ENCODE measurements at places on chromosomes 16 and 17.

DNA sequence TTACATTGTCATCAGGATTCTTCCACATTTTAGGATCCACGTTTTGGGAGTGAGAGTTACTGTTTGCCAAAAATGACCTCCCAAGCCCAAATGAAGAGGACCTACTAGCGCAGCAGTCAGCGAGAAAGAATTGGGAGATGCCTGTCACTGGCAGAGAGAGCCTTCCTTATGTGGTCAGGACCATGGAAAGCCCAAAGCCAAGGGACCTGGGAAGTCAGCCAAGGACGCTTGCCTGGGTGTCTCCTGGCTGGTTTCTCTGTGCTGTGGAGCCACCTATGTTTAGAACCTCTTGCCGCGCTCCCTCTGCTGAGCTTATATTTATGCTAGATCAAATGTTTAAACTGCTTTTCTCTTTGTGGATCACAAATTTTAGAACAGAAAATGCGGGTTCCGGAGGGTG, 24.9 kb upstream of the RHBDL3 start:
- DNase-seq = peak; percentile 27

- no peak for DNase-seq
Measured at GRCh38 chr16:78176435-78176834, 77.0 kb downstream of the WWOX start.

DNA sequence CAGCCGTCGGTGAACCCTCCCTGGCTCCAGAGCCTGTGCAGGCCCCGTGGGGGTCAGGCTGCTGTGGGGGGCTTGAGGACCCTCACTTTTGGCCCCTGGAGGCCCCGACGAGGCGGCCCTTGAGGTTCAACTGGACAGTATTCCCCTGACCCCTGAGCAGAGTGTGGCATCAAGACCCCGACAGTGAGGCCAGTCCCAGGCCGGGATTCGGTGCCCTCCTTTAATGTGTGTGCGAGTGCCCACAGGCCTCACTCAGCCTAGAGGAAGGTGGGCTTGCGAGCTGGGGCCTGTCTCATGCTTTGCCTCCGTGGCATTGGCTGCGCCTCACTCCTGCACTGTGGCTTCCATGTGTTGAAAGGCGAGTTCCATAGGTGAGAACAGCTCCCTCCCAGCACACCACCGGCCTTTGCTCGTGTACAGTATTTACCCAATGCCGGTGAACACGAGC, 94.5 kb downstream of the METRNL start:
- no peak for DNase-seq

DNA sequence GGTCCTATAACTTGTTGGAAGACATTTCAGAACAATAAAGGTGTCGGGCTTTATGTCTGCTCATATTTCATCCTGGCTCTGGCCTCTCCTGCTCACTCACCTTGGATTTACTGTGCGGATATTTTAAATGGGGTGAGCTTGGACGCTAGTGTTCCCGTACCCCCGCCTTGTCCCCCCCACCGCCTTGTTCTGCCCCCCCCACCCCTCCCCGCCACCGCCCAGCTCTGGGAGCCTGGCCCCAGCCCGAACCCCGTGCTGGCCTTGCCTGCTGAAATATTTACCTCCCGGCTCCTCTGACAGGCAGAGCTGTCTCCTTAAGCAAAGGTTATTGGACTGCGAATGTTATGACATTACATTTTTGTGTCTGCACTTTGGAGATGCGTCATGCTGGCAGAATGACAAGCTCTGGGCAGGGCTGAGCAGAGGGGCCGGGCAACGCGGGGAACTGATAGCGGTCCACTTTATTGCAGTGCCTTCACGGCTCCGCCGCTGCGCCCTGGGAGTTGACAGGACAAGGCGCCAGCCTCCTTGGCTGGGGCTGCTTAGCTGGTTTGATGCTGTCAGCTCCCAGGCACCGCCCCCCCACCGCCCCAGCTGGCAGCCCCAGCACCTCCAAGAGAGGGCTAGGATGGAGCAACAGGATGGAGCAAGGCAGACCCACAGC, 222.5 kb upstream of the GSE1 start:
- DNase-seq = peak; percentile 91

DNA sequence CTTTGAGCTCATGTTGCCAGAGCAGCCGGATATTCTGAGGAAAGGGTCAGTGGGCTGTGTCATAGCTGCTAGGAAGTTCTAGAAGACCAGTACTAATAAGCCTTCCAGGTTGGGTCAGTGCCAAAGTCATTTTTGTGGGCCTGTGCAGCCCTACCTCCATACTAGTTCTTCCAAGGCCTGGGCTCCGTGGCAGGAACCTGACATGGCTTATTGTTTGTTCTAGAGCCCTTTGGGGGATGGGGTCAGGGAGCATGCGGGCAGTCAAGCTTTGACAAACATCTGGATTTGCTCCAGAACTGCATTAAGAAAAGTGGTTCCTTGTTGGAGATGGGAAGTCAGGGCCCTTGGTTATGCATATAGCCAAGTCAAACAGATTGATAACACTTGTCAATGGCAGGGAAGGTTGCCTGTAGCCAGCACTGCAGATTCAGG, 7.6 kb downstream of the ALKBH5 start:
- no peak for DNase-seq

- no peak for DNase-seq
Measured at GRCh38 chr16:50500171-50500874, 47.9 kb upstream of the NKD1 start.

GRCh38 chr17:5552841-5553240, 31.5 kb downstream of the NLRP1 start:
- no peak for DNase-seq

- DNase-seq = peak; percentile 82
Measured at GRCh38 chr16:60811051-60811608, 1225.1 kb downstream of the CDH8 start.

DNA sequence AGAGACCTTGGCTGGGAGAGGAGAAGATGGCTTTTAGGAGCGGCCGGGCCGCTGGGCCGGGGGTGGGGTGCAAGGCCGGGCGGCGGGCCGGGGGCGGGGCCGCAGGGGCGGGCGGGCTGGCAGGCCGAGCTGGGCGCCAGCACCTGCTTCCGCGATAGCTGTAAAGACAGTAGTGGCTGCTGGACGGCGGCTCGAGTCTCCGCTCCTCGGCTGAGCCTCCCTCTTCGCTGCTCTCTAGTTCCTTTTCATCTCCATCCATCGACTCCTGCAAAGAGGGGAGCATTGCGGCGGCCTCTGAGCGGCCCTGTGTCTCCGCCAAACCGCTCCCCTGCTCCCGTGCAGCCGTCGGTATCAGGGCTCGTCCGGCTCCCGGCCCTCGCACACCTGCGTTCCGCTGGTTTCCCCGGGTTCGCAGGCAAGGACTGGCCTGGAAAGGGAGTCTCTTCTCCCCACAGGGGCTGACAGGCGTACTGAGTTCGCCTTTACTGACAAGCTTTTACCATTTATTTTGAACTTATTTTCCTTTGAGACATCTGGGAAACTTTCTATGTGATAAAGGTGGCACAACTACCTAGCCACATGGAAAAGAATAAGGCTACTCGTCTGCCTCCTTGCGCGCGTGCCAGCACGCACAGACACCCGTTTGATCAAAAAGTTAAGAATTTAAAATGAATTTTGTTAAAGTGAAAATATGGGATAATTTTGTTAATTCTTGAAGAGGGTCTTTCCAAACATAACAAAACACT, at the start of gene C17orf75:
Gene C17orf75, minus strand, starts transcription at position 317 of the 746 bp plus-strand sequence. Its CDS starts 34 bp downstream, at position 283.
- peak; percentile 77 for DNase-seq

DNA sequence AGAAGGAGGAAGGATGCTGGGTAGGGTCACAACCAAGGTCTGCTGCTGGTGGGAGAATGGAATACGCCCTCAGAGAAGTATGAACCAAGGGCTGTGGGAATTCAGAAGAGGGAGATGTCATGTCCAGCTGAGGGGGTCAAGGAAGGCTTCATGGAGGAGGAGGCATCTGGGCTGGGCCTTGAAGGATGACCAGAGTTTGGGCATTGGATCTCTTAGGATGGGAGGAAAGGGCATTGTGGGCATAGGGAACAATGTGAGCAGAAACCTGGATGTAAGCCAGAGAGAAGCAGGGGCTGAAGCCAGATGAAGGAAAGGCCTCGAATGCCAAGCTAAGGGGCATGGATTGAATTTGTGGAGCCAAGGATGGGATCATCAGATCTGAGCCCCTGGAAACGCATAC, 49.2 kb upstream of the MAP3K14 start:
- DNase-seq = no peak

- peak; percentile 18 for DNase-seq
Measured at GRCh38 chr17:2982854-2983253, 80.6 kb downstream of the OR1D5 start.

- DNase-seq = no peak
Measured at GRCh38 chr16:11734653-11735043, 8.0 kb downstream of the TXNDC11 start.

GRCh38 chr17:49523706-49524472, 28.8 kb downstream of the NGFR start:
- peak; percentile 8 for DNase-seq

DNA sequence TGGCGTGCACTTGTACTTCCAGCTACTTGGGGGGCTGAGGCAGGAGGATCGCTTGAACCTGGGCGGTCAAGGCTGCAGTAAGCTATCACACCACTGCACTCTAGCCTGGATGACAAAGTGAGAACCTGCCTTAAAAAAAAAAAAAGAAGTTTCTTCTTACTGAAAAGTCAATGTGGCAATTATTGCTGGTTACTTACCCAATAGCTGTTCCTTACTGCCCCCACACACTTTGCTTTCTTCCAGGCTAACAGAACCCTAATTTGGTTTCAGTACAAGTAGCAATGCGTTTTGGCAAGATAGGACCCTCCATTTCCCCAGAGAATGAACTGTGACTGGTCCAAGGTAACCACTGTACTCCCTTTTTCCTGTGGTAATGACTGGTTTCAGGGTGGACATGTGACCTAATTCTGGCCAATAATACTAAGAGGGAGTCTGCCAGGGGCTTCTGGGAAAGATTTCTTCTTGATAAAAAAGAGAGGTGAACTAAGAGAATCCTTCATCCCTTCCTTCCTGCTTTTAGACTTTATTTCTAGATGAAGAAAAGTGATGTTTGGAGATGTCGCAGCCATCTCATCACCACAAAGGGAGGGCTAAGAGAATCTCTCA, 58.8 kb upstream of the MSI2 start:
- no peak for DNase-seq

- peak; percentile 93 for DNase-seq
Measured at GRCh38 chr17:7627250-7628121, at the start of gene SAT2. TSS of gene SAT2 (minus strand) at chr17:7627821. CDS start at chr17:7627635, 186 bp downstream.

DNA sequence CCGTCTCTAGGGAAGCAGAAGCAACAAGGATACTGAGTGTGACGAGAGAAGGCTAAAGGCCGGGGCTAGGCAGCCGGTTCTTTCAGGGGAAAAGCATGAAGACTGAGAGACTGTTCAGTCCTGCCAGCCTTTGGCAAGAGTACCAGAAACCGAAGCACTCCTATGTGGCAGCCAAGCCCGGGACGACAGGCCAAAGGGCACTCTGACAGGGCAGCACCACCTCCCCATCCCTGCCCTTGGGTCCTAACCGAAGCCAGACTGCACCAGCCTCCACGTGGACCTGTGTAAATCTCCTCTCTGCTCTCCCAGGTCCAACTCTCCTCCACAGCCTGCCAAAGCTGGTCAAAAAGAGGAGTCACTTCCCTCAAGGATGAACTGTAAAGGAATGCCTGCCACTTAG, 23.5 kb upstream of the ALOX15 start:
- DNase-seq = no peak

GRCh38 chr17:79970576-79971068, 65.0 kb downstream of the TBC1D16 start:
- DNase-seq = no peak

DNA sequence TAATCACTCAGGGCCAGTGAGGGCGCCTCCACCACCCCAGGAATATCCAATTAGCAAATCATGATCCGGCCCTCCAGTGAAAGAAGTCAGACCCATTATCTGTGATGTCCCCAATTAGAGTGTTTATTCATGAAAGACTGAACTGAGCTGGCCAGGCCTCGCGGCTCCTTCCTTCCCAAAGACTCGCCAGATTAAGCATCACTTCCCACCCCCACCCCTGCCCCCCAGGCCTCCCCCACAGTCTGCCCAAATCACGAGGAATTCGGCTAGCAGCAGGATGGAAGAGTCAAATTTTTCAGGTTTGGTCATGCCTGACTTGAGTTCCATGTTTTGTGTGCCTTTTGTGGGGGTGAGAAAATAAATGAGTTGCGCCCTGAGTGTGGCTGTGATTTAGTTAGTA, 298.4 kb upstream of the SALL1 start:
- DNase-seq = no peak

DNA sequence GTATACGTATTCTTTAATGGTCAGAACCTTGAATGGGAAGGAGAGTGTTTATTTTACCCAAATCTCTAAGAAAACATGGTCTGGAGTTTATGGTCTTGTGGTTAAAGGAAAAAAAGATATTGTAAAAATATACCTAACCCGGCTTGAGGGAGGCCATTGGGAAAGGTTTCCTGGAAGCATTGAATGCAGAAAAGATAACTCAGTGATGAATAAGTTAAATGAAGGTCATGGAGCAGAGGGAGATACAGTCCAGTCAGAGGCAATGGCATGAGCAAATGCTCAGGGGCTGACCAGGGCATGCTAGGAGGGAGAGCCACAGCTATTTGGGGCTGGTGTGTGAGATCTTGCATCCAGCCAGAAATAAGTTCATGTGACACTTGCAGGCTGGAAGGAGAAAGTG, 430.4 kb upstream of the CDH5 start:
- no peak for DNase-seq

- DNase-seq = no peak
Measured at GRCh38 chr17:59629174-59629573, 9.5 kb downstream of the CLTC start.

GRCh38 chr16:28617874-28618273, 8.0 kb upstream of the SULT1A1 start:
- no peak for DNase-seq

- DNase-seq = no peak
Measured at GRCh38 chr17:21301593-21302550, 17.4 kb downstream of the MAP2K3 start.

All from fibroblast of skin of right quadriceps (primary cell).